ENCODE measurements at places on chromosomes 2 and 18.

- DNase-seq, result peak; percentile 51
These were observed 129.5 kb downstream of the TMEM182 start for GRCh38 chr2:102891296-102891695.

DNA sequence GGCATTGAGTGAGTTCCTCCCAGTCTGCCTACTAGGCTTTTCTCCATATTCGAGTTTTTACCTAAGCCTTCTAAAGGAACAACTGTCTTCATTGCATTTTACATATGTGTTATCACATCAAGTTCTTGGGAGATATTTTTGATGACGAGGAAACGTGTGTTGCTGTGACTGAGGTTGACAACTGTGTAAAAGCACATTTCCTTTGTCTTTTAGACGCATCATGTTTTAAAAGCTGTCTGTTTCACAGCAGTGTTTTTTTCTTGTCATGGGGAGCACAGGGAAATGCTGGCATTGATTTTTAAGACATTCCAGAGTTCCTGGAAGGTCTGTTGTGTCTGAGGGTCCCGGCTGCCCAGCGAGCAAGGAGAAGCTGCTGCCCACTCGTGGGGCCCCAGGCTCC is 381.8 kb downstream of the DCDC2C start:
- DNase-seq, result no peak

DNA sequence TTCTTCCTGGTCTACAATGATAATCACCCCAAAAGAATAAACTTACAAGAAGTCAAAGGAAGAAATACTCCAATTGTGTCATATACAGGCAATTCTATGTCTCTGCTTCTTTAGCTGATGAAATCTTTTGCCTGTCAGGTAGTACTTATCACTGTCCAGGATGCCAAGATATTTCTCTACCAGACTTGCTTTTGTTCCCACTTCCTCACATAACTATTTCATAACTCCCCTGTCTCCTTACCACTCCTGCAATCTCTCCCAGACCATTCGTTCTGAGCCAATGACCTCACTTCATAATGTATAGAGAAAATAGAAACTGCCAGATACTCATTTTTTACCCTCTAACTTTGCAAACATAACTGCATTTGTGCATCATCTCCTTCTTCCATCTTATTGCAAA is 39.1 kb downstream of the HNMT start:
- no peak for DNase-seq

GRCh38 chr2:202910698-202911097 is 775 bp downstream of the WDR12 start:
- no peak for DNase-seq

DNA sequence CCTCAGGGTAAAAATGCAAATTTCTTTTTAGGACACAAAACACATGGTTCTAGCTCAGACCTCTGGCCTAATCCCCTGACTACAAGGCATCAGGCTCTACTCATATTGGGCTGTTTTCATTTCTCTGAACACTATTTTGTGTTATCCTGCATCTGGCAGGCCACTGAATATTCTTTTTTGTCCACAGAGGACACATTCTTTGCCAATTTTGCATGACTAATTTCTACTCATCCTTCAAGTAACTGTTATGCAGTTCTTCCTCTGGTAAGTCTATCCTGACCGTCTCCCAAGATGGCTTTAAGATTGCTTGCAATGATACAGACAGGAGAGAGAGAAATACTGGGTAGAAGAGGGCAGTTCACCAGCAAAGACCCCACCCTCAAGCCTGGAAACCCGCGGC is 107.6 kb upstream of the RGPD4 start:
- DNase-seq, result no peak

DNA sequence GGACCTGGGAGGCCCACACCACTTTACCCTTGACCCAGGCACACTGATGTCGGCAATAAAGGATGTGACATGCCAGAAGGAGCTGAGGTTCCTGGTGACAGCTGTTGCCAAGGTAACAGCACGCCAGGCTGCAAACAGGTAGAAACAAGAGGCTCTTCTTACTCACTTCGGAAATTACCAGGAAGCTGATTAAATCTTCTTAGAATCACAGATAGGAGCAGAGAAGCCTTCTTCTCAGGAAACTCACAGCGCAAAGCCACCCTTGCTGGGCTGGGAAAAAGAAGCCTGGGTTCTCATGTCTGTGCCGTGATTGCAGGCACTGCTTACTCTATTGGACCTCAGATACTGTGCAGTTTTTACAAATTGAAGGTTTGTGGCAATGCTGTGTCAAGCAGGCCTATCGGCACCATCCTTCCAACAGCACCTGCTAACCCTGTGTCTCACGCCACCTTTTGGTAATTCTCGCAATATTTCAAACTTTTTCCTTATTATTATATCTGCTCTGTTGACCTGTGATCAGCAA is 61.0 kb upstream of the TAF1B start:
- no peak for DNase-seq

DNA sequence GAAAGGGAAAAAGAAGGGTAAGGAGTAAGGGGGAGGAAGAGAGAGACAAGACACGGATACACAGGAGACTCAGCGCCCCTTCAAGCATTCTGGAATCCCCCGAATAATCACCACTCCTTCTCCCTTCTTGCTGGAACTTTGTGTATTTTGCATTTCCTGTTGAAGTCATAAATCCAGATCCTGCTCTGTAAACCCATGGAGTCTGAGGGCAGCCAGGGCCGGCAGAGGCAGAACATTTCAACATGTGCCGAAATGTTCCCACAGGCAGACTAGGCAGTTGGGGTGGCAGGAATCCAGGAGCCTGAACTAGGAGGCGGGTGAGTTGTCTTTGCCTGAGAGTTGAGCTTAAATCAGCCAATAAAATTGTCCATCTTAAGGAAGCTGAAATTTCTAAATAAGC is 193.1 kb downstream of the SH3RF3 start:
- DNase-seq, result peak; percentile 86

- no peak for DNase-seq
These were observed 164.6 kb downstream of the LDLRAD4 start for GRCh38 chr18:13382954-13383827.

DNA sequence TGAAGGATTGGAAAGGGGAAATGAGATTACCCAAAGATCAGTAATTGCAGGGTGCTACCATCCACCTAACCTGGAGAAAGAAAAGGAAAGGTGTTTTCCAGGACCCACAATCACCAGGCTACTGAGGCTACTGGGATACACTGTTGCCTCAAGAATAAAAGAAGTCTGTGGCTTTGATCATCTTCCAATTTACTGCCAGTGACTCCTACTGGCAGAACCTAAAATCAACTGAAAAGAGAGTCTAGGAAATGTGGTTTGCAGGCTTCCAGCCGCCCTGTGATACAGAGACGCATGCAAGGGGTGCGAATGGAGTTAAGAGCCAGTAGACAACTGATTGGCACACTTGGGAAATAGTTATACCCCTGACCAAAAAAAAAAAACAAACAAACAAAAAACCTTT is 16.6 kb upstream of the TTL start:
- DNase-seq, result no peak

GRCh38 chr2:230925879-230926765 is 1.1 kb upstream of the GPR55 start:
- DNase-seq, result no peak

DNA sequence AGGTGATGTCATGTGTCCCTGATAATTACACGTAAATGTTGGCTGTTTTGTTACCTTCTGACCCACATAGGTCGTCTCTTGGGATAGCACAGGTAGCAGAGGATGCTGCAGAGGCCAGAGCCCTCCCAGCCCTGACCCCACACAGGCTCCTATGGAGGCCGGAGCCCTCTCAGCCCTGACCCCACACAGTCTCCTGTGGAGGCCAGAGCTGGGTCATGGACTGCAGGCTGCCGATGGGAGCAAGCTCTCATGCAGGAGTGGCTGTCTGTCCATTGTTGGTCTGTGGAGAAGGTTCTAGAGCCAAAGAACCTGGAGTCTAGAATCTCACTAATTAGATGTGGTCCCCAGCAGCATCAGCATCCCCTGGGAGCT is 155.5 kb downstream of the LDLRAD4 start:
- no peak for DNase-seq

GRCh38 chr2:222293660-222294630 is 4.9 kb downstream of the PAX3 start:
- DNase-seq, result no peak

- DNase-seq, result peak; percentile 55
These were observed 323.4 kb upstream of the EPHA4 start for GRCh38 chr2:221895366-221896121.

- DNase-seq, result peak; percentile 5
These were observed 3.9 kb upstream of the PXDN start for GRCh38 chr2:1748176-1748740.

GRCh38 chr2:126719833-126720351 is 63.9 kb downstream of the GYPC start:
- DNase-seq, result no peak

GRCh38 chr2:72933646-72934151 is 16.4 kb downstream of the EMX1 start:
- DNase-seq, result no peak

GRCh38 chr2:3728104-3729054 is 25.0 kb downstream of the DCDC2C start:
- peak; percentile 64 for DNase-seq

GRCh38 chr18:46313521-46313920 is 209.3 kb downstream of the HAUS1 start:
- no peak for DNase-seq

GRCh38 chr2:172884336-172884735 is 148.7 kb downstream of the RAPGEF4 start:
- no peak for DNase-seq

GRCh38 chr2:197615016-197615652 is 60.3 kb downstream of the RFTN2 start:
- DNase-seq, result no peak

- DNase-seq, result no peak
These were observed 624.9 kb upstream of the FANCL start for GRCh38 chr2:58866040-58866439.

GRCh38 chr2:81078631-81079030 is 774.1 kb upstream of the LRRTM1 start:
- DNase-seq, result no peak

GRCh38 chr2:46548521-46549144 is 69.3 kb downstream of the TMEM247 start:
- DNase-seq, result no peak

GRCh38 chr2:211454679-211455078 is 898.3 kb downstream of the CPS1 start:
- DNase-seq, result no peak

Data from femur (tissue), 1 donor.